ENCODE measurements at places on chromosomes 7 and 10. TPM values are rescaled to one million over a fixed set of nuclear protein-coding genes. Genes with fewer than 3 reads are reported as not detected.

Gene PNLIP
- total RNA-seq: 0.89 TPM

Gene HKDC1
- not detected for total RNA-seq

Gene CHST3
- total RNA-seq: 43.8 TPM

Gene PPP2R2D
- 45.7 TPM for total RNA-seq

Gene ANKRD7
- 9.4 TPM for total RNA-seq

Gene MOSPD3
- 30.0 TPM for total RNA-seq

Data from adrenal gland (tissue), 19 donors.